ENCODE measurements at places on chromosomes 7 and 10.

- DNase-seq = no peak
Observed at GRCh38 chr10:80537736-80538480, at the start of gene SH2D4B. Gene SH2D4B, plus strand, starts transcription at chr10:80537902. Its CDS starts 430 bp downstream, at chr10:80538332.

DNA sequence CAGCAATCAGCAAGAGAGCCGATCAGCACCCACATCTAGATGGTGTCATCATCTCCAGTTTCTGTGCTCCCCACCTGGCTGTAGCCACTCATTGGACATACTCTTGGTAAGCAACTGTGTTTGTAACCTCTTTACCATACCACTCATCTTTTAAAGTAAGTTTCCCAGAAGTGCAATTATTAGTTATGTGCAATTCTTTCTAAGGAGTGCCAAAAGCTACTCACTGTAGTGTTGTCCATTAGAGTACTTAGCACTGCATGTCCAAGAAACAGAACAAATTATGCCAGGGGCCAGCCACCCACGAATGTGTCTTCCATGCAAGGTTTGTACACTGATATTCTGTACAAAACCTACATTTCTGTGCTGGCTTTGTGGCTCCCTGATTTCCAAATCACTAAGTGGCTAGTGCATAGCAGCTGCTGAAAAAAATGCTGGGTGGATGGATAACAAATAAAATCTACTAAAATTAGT is 131.9 kb downstream of the SRPK2 start:
- DNase-seq = no peak

DNA sequence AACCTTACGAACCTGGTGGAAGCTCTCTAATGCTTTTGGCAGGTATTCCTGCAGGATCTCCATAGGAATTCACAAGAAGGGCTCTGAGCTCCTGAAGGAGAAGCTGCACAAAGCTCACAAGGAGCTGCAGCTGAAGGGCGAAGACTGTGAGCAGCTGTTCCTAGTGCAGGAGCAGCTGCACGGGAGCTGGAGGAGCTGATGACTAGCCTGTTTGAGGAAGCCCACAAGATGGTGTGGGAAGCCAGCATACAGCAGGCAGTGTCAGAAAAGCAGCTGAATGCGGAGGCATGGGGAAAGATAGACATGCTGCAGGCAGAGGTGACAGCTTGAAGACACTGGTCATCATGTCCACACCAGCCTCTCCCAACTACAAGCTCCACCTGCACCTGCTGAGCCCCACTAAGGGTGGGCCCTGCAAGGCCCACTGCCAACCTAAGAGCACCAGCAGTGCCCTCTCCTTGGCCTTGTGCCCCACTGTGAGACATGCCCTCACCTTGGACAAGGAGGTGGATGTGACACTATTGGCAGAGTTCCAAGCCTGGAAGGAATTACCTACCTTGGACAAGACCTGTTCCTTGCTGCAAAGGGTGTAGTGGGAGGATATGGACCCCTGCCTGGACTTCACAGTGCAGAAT is 250.6 kb downstream of the BBS9 start:
- peak; percentile 5 for DNase-seq

- DNase-seq = no peak
Observed at GRCh38 chr7:35416568-35416967, 162.7 kb upstream of the TBX20 start.

DNA sequence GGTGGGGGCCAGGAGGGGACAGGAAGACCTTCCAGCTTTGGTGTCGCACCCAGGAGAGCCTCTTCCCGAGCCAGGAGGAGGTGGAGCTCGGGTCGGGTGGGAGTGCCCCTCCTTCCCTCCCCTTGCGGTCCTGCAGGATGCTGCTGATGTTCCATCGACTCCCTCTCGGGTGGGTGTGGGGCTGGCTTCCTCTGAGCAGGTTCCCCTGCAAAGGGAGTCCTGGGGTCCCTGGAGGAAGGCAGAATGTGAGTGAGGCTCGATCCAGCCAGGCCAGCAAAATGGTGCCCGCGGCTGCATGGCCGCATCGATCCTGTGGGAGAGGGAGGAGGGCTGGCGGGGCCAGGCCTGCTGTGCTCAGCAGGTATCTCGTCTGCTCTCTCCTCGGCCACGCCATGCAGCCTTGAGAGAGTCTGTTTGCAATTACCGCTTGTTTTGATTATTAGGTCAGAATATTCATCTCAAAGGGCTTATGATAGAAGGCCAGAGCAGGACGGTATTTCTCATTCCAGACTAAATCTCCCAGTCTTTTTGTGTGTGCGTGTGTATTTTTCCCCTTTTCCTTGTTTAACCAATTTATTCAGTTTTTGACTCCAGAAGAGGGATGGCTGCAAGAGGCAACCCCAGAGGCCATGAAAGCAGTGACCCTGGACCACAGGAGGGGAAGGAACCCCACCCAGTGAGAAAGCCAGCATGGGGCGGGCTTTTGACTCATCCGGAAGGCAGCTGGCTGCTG is 137.3 kb upstream of the ZMIZ1 start:
- peak; percentile 81 for DNase-seq

- DNase-seq = no peak
Observed at GRCh38 chr7:12320987-12321647, 82.5 kb downstream of the VWDE start.

DNA sequence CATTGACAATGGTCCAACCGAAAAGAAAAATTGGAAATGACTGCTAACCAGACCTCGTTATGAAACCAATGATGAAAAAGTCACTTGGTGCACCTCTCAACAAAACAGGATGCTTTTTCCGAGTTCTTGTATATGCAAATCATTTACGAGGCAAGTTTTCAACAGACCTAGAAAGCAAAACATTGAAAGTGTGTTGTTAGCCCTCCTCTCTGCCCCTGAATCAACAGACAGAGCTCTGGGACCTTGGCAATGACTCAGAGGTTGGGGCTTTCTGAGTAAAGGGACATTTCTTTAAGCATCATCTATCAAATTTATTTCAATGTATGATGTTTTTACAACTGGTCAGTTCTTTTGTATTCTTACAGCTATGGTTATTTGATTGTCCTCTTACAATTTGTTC is 16.3 kb upstream of the DKK1 start:
- DNase-seq = no peak

Measured in Daoy (cell line).